ENCODE measurements at places on chromosomes 6 and 20. TPM values are rescaled to one million over a fixed set of nuclear protein-coding genes. Genes with fewer than 3 reads are reported as not detected.

- no peak for DNase-seq
These were observed 39.2 kb downstream of the DPPA5 start for GRCh38 chr6:73314577-73315492.

DNA sequence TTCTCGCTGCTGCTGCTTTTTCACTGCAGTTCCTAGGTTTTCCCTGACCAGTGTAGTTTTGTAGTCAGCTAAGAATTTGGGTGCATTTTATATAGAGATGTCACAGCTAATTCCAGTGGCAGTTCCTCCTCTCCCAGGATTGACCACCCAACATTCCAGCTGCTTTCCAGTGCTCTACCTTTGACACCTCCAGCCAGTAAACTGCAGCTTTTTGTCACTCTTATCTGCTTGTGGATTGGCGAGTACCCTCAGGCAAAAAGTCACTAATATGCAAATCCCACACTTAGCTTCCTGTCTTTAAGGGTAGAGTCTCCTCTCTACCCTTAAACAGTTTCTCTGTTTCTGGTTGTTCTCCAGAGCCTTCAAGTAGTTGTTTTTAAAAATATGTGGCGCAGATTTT, 146.9 kb upstream of the KCNG1 start:
- no peak for DNase-seq

- DNase-seq, result no peak
These were observed 253.2 kb downstream of the PLCB1 start for GRCh38 chr20:8385247-8385646.

GRCh38 chr6:114376611-114377175, 33.9 kb upstream of the HS3ST5 start:
- no peak for DNase-seq

DNA sequence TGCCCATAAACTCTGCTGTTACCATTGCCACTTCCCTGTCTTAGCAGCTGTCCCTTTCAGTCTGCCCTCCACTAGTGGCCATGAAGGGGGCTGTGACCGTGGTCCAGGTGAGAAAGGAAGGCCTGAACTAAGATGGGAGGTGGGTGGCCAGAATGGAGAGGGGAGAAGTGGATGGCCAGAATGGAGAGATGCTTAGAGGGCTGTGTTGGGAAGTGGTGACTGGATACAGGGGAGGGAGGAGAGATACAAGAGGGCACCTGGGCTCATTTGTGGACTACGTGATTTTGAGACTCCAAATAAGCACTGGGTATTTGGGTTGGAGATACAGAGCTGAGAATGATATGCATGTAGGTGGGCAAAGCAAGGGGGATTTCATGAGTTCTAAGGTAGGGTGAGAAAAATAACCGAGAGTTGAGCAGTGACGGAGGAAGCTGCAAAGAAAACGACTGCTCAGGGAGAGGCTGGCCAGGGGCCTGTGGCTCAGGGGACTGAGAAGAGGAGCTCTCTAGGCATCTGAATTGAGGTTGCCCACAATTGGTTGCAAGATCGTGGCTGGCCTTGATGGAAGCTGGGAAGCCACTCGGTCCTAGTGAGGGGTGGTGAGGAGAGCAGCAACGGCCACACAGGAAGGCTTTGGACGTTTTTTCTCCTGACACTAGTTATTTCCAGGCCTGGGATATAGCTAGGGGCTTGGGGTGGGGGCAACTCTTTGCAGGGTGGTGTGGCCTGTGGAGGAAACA, 36.9 kb downstream of the PANK2 start:
- DNase-seq, result no peak

- DNase-seq, result no peak
These were observed 307.4 kb downstream of the EYA4 start for GRCh38 chr6:133548423-133549159.

DNA sequence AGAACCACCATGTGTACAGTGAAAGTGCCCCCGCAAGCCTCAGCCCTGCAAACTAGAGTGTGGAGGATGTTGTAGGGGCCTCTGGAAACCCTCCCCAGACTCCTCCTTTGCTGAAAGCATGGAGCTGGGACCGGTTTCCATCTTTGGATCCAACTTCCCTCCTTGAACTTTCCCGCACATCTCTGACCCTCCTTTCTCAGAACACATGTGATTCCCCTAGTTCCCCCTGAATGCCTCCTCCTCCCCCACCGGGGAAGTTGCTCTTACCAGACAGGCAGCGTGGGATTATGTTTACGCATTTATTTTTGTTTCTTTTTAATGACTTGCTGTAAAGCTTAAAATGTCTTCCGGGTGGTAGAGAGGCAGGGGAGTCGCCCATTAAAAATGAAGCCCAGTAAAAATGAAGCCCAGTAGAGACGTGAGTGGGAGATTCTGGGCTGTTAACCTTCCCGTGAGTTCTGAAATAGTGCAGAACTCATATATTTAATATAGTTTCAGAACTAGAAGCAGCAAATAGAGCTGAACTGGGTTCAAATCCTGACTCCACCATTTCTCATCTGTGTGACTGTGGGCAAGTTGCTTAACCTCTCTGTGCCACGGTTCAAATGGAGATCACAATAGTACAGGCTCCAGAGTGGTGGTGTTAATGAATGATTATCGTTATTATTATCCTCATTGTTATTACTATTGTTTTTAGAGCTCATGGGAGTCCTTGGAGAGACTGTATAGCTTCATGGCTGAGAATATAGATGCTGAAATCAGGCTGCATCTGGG, 8.0 kb upstream of the PTPN1 start:
- DNase-seq, result no peak

DNA sequence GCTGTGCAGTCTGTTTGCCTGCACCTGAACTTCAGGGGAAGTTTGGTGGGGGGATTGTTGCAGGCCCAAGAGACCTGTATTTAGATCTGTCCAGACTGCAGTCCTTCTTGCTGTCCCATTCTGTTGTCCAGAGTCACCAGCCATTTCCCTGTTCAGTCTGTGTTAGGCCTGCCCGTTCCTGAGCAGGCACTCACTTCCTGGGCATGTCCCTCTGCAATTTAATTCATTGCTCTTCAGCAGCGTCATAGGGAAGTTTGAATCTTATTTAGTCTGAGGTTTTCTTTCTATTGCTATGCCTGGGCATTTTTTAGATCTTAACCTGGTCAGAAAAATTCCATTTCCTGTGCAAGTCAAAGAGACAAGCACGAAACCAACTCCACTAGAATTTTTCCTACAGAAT, 190.2 kb downstream of the DTNBP1 start:
- no peak for DNase-seq

DNA sequence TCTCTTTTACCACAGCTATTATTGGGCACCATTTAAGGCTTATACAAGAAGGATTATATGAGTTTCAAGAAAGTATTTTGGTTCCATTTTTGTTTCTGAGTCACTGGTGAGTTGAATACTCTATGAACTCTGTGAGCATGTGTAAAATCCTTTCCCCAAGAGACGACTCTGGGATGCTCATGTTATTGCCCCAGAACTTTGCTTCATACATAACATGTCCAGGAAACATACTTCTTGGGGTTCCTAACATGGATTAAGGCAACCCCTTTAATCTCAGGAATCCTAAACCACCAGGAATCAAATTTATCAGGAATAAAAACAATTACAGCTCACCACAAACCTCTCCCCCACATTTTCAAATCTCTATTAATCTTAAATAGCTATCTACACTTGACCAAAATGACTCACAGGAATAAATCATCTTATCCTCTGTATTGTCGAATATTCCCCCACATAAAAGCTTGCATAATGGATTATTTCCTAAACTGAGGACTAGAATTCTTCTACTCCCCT, 117.5 kb upstream of the COL21A1 start:
- no peak for DNase-seq

DNA sequence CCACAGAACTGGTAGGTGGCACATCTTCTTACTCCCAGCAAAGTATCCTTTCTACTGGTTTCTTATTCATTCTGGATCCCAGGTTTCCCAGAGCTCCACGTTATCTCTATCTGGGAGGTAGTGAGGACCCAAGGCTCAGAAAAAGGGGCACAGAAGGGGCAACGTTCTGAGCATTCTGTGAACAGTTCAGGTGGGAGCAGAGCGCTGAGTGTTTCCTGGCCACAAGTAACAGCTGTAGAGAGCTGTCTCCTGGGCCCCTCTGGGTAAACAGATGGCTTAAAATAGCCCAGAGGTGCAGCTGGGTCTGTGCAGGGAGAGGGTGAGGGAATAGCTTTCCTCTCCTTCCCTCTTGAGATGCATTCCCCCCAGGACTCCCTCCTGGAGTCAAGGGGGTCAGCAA, 2.1 kb downstream of the APOBEC2 start:
- no peak for DNase-seq

DNA sequence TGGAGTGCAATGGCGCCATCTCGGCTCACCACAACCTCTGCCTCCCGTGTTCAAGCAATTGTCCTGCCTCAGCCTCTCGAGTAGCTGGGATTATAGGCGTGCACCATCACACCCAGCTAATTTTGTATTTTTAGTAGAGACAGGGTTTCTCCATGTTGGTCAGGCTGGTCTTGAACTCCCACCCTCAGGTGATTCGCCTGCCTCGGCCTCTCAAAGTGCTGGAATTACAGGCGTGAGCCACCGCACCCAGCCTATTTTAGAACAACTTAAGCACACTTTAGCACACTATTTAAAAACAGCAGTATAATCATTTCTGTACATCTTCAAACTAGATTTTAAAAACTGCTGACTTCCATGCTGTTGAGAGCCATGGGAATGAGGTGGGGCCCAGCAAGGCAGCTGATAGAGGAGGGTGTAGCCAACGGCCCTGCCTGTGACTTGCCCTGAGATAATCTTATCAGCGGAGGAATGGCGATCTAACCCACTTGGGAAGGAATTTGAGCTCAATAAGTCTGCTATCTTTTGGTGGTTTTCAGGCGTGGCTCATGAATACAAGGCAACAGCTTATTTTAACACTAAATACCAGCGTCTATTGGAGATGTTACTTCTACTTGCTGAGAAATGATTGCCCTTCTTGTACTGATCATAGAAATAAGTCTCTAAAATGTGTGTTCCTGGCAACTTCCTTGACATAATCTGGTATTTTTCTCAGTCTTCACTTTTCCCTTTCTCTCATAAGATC, 12.1 kb downstream of the ZDHHC14 start:
- no peak for DNase-seq

GRCh38 chr20:33696448-33696847, 10.3 kb upstream of the E2F1 start:
- no peak for DNase-seq

GRCh38 chr6:117493470-117493869, 11.0 kb downstream of the DCBLD1 start:
- no peak for DNase-seq

DNA sequence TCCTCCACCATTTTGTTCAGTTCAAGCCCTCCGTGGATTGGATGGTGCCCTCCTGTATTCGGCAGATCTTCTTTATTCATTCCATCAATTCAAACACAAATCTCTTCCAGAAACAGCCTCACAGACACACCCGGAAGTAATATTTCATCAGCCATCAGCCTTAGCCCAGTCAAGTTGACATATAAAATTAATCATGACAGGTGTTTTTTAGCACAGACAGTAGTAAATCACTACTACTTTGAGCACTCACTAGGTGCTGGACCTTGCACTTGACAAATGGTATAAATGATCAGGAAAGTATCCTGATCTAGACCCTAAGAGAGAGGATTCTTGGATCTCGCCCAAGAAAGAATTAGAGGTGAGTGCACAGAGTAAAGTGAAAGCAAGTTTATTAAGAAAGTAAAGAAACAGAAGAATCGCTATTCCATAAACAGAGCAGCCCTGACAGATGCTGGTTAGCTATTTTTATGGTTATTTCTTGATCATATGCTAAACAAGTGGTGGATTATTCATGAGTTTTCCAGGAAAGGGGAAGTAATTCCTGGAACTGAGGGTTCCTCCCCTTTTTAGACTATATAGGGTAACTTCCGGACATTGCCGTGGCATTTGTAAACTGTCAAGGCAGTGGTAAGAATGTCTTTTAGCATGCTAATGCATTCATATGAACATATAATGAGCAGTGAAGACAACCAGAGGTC, 194.6 kb upstream of the LAMP5 start:
- no peak for DNase-seq

- no peak for DNase-seq
These were observed 20.2 kb downstream of the ADNP start for GRCh38 chr20:50911030-50911429.

DNA sequence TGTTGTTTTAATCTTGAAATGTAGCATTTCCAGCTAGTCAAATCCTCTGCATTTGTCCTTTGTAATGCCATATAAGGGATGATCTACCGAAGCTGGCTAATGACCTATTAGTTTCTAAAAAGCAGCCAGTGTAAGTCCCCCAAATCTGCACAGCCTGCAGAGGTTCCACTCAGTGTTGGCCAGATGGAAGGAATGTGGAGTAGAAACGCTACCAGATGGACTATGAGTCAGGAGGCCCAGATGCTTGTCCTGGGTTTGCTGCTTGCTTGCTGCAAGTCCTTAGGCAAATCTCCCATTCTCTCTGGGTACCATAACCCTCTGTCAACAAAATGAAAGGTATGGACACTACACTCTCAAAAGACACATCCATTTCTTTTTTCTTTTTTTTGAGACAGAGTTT, 149.8 kb downstream of the BTBD9 start:
- no peak for DNase-seq

DNA sequence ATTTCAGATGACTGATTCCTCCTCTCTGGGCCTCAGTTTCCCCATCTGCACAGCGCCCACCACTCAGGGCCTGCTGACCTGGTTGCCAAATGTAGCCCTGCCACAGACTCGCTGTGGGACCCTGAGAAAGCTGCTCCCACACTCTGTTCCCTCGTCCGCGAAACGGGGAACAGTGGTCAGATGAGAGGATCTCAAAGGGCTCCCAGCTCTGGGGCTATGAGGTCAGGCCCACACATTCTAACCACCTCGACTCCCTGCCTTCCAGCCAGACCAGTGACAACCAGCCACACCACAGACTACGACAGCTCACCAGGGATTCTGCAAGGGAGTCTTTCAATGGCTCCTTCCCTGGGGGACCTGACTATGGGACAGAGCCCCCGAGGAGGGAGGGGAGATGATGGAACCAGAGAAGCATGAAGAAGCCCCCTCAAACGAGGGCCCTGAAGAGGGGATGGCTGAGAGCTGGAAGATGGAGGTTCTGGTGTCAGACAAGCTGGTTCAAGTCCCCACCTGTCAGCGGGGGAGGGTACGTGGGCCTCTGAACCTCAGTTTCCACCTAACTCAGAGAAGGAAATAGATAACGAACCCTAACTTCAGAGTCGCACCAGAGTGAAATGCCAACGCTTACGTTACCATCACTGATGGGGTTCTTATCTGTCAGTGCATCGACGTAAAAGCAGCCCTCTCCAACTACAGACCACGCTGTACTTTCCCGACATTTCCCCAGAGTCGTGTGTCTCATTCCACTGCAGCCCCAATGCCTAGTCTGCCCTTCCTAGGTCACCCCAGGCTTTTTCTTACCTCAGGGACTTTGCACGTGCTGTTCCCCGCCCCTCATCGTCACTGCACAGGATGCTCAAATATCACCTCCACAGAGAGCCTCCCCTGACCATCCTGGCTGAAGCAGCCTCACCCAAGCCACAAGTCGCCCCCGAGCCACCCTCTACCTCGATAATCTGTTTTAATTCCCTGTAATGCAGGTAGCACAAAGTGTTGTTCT, 60.5 kb downstream of the PREX1 start:
- peak; percentile 25 for DNase-seq

- no peak for DNase-seq
These were observed 1046.7 kb downstream of the HACE1 start for GRCh38 chr6:103812970-103813369.

GRCh38 chr6:15827496-15828255, 164.8 kb upstream of the DTNBP1 start:
- DNase-seq, result no peak

The SRMS gene
- total RNA-seq, result not detected

The BMP6 gene
- total RNA-seq, result not detected

The WFDC13 gene
- not detected for total RNA-seq

The PRR3 gene
- 43.8 TPM for total RNA-seq

The SLC35D3 gene
- total RNA-seq, result not detected

The CFAP206 gene
- not detected for total RNA-seq

The HCRTR2 gene
- total RNA-seq, result not detected

The C4B gene
- 4.9 TPM for total RNA-seq

The HSPA1L gene
- total RNA-seq, result 1.6 TPM

The ANKRD6 gene
- 2.7 TPM for total RNA-seq

The DLL1 gene
- total RNA-seq, result 0.18 TPM
